ENCODE measurements at places on chromosomes 2 and 18.

- no peak for DNase-seq
These were observed 97.2 kb downstream of the PLEKHM3 start for GRCh38 chr2:207928079-207928478.

- DNase-seq = no peak
These were observed 24.0 kb upstream of the CTIF start for GRCh38 chr18:48514786-48515185.

DNA sequence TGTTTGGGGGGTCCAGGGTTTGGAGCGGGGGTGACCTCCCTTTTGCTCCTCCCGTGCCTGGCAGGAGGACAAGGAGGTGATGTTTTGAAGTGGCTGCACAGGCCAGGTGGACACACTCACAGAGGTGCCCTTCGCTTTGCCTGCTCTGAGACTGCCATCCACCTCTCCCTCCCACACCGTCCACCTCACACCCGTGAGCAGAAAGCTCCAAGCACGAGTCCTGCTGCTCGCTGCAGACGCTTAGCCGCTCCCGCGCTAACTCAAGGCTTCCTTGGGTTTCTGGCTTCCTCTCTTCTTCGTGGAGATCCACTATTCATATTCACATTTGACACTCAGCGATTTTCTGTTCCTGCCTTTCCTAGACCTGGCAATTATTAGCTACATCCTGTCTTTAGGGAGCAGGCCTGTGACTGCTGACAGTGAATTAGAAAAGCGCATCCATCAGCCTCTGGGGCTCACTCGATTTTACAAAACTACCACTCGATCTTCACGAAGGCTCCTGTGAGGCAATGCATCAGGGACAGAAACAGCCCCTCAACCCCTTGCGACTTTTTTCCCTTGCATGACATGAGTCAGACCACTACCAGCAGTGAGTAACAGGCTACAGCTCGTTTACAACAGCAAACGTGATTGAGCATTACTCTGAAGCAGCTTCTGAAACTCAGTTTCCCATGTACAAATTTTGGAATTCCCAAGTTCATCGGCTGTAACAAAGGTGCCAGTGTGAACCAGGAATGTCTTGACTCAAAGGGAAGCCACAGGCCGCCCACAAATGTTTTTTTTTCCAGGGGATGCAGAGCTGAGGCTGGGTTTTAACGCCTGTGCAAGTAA lies 238.7 kb upstream of the SOX11 start:
- no peak for DNase-seq

- no peak for DNase-seq
These were observed 1004.4 kb upstream of the CDH2 start for GRCh38 chr18:29181151-29181901.

DNA sequence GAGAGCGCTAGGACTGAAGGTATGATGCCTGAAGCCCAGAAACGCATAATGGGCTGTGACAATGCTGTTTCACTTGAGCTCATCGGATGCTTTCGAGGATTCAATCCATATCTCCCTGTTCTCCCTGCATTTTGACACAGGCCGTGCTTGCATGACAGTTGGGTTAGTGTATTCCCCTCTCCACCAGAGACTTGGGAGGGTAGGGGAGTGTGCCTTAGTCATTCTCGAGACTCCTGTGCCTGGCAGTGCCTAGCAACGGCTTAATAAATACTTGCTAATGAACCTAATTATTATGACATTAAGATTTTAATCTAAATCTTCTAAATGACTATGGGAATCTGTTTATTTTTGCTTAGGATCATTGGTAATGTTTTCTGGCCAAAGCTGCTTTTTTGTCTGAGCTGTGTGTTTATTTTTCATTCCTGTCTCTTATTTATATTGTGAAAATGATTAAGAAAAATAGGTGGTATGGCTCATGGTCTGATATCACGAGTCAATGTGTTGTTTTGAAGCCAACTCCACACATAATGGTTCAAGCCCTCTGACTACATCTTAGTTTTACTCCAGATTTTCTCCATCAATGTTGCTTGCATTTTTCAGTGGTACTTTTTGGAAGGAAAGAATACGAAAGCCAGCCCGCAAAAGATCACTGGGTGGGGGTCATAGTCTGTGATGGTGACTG lies 61.3 kb downstream of the NEDD4L start:
- DNase-seq = no peak

DNA sequence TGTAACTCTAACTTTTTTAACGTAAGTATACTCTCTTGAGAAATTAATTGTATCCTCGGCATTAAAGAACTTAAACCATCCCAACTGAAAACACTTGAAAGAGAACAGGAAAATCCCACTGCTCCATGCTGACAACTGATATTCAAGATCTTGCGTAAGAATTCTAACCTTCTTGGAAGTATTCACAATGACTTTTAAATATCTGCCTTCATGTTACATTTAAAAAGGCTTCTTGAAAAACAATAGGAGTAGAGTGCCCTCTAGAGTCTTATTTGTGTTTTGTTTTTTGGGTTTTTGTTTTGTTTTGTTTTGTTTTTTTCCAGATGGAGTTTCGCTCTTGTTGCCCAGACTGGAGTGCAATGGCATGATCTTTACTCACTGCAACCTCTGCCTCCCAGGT lies 65.4 kb upstream of the DNAJC10 start:
- peak; percentile 87 for DNase-seq

- no peak for DNase-seq
These were observed 804.3 kb downstream of the KCNJ3 start for GRCh38 chr2:155502766-155503165.

- DNase-seq = no peak
These were observed 16.5 kb downstream of the SFXN5 start for GRCh38 chr2:73054980-73055379.

DNA sequence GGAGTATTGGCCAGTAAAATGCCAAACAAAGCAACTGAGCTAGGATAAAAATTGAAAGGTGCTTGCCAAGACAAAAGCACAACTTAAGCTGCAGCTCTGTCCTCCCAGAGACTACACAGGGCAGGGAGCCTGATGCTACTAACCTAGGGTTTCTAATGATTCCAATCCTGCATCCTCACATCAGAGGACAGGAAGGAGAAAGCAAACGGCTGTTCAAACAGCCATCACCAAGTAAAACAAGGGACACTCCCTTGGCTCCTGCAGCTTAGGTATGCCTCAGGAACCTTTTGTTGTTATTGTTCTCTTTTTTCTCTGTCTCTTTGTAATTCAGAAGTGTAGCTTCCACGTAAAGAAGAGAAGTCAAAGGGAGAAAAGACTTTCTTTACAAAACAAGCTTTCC lies 99.5 kb downstream of the TCF4 start:
- no peak for DNase-seq

GRCh38 chr2:88874063-88874657 lies 182.7 kb downstream of the RPIA start:
- peak; percentile 55 for DNase-seq

- DNase-seq = no peak
These were observed 79.4 kb upstream of the SMAD7 start for GRCh38 chr18:49030138-49030537.

- DNase-seq = no peak
These were observed 376.5 kb downstream of the TMEM182 start for GRCh38 chr2:103138123-103138901.

GRCh38 chr2:207434899-207435465 lies 94.8 kb upstream of the CREB1 start:
- DNase-seq = no peak

GRCh38 chr2:42042631-42043355 lies 5.0 kb upstream of the PKDCC start:
- DNase-seq = no peak

- DNase-seq = no peak
These were observed 108.8 kb downstream of the MTCL1 start for GRCh38 chr18:8814206-8814605.

GRCh38 chr2:23549821-23550530 lies 165.0 kb downstream of the KLHL29 start:
- no peak for DNase-seq

GRCh38 chr2:235834781-235835180 lies 333.4 kb downstream of the GBX2 start:
- DNase-seq = no peak

GRCh38 chr2:152467677-152468410 lies 132.9 kb downstream of the FMNL2 start:
- no peak for DNase-seq

DNA sequence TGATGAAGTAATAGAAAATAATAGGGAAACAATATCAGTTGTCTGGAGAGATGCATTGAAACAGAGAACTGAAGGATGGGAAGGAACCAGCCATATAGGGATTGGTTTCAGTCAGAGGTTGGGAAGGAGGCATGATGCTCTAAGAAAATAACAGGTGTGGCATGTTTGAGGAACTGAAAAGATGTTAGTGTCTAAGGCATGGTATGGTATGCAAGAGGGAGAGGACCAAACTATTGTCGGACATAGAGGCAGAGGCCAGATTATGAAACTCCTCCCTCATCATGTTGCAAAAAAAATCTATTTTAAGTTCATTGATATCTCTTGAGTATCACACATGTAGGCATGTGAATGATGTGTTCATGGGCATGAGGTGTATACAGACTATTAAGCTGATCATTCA lies 48.9 kb upstream of the EMILIN2 start:
- no peak for DNase-seq

- no peak for DNase-seq
These were observed 60.4 kb upstream of the IL1R2 start for GRCh38 chr2:101931402-101931801.

- no peak for DNase-seq
These were observed 9.2 kb downstream of the LGALSL start for GRCh38 chr2:64462940-64463700.

- peak; percentile 21 for DNase-seq
These were observed 201.1 kb upstream of the FBXO11 start for GRCh38 chr2:48107326-48107925.

GRCh38 chr2:176118601-176119339 lies 2.2 kb downstream of the HOXD10 start:
- DNase-seq = peak; percentile 84

DNA sequence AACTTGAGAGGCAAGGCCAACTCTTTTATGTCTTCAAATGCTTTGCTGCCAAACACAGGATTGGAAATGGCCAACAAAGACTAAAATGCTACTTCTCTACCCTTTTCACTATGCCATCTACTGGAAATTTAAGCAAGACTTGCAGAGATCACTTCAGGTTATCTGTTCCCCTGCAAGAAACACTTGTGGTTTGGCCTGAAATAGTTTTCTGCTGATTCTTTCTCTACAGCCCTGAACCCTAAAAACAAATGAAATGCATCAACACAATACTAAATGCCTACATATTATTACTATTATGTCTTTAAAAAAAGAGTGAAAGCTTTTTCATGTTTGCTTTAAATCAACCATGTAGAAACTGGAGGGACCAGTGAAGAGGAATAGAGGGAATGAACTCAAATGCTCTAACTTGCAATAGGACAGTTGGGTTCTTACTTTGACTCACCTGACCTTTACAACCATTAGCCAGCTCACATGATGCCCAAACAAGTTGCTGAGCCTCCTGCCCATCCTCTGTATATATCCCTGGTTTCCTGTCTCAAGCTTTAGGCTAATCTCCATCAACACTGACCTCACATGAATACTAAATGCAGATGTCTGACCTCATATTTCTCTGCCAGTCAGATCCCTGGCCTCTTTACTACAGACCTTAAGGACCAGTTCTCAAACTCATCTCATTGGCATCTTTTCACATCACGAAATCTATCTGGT lies 17.5 kb upstream of the ADAM17 start:
- DNase-seq = peak; percentile 18

- peak; percentile 27 for DNase-seq
These were observed 111.5 kb downstream of the MGAT5 start for GRCh38 chr2:134365356-134365755.

DNA sequence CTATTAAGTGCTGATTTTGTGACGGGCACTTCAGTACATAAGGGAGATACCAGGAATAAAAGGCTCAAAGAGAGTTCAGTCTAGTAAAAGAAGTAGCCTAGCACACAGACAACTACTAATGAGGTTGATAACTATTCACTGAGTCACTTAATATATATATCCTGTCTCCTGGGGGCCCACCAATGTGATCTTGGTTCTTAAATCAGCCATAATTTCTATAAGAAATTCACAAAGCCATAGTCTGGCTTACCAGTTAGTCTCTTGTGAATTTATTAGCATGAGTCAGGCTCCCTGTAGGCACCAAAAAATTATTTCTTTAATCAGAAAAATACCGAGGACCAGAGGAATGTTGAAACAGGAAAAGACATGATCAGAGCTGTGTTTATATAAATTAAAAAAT lies 10.4 kb downstream of the KCNE4 start:
- no peak for DNase-seq

GRCh38 chr2:196516564-196516963 lies 123.0 kb upstream of the CCDC150 start:
- no peak for DNase-seq

DNA sequence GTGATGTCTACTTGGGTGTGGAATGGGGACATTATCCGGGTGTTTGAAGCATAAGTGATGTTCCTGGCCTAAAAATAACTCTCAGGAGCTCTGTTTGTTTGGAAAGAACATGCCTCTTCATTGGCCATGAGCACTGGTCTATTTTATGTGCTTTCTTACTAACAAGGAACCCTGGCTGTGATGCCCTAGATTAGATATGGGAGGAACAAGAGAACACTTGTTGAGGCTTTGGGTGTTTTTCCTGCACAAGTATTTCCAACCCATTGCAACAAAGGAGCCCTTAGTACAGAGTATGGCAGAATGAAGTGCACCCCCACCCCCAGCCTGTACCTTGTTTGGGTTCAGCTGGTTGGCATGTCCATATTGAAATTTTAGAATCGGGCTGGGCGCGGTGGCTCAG lies 95.9 kb downstream of the SLC4A3 start:
- DNase-seq = no peak

- no peak for DNase-seq
These were observed 482.9 kb upstream of the HS6ST1 start for GRCh38 chr2:128801576-128801975.

DNA sequence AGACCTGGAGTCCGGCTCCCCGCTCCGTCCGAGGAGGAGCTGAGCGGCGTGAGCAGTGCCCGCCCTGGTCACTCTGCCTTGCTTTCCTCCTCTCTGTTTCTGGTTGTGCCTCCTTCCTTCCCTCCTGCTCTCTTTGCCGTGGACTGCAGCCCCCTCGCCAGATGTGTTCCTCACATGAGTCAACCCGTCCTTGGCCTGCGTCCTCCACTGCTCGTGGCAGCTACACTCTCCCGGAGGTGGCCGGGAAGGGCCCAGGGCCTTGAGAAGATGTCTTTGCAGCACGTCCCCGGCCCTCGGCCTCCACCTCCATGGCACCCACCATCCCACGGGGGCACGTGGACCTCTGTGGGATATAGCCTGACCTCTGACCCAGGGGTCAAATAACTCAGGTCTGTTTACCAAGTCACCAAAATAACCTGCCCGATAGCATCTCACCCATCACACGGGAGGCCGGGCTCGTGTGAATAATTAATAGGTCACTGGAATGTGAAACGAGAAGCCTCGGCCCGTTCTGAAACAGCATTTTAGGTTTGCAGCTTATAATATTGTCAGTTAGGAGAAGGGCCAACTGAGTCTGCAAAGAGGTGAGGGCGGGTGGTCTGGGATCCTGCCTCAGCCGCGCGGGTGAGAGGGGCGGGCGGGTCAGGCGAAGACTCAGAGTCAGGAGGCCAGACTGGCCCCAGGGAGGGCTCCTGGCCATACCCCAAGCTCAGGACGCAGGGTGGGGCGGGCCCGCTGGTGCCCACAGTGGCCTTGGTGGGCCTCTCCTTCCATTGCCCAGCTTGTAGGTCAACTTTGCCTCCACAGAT lies 42.6 kb downstream of the NFATC1 start:
- DNase-seq = no peak
